ENCODE measurements at places on chromosomes 11 and 22.

DNA sequence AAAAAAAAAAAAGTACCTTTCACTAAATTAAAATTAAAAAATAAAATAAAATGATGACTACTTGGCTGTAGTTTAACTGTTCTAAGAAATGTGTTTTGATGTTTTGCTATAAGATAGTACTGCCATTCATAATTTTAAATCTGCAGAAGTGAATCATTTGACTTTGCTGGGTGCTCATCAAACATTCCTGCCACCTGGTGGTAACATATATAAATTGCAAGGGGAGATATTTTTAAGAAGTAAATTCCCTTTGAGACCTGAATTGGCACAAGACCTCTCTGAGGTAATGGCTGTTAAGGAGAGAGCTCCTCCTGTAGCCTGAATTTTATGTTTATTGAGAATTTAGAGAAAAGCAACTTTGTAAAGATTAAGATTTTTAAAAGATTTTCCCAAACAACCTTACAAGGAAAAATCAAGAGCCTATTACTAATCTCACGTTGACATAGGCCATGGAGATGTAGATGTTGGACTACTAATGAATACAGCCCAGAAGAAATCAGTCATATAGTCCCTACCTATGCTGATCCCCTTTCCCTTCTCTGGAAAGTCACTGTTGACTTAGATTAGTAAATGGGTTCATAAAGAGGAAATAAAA is 11.9 kb upstream of the NARS2 start:
- peak; percentile 4 for DNase-seq

DNA sequence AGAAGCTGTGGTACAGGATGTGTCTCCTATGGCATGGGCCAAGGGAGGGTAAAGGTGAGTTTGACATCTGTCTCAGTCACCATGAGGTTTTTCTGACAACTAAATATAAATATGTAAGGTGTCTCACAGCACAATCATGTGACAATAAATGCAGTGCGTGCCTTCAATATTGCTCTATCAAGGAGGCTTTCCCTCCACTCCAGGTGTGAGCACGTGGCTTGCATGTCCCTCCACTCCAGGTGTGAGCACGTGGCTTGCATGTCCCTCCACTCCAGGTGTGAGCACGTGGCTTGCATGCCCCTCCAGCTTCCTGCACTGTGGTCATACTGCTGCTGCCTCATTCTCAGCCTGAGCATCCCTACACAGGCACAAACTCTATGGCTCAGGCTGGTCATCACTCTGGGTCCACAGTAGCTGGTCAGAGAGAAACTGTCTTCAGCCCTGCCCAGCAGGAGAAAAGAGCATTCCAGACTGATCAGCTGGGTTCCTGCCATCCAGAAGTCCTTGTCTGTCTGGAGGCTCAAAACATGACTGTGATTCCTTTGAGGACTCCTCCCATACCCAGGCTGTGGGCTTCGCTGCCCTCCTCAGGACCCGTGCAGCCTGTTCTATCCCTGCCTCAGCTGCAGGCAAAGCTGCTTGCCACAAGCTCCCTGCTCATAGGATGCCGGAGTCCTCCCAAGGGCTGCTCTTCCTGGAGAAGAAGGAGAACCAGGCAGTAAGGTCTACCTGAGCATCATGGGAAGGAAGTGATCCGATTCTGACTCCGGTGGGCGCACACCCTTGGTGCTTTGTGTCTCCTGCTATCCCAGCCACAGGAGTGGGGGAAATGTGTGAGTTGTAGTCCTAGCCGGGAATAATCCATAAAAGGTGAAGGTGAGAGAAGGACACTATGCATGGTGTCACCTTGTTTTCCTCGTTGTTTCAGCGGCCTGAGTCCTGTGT is 33.4 kb upstream of the VPREB1 start:
- DNase-seq = no peak

- no peak for DNase-seq
Measured at GRCh38 chr11:19889531-19889930, 176.9 kb downstream of the NAV2 start.

GRCh38 chr22:39515266-39516050 is 4.9 kb upstream of the ATF4 start:
- no peak for DNase-seq

DNA sequence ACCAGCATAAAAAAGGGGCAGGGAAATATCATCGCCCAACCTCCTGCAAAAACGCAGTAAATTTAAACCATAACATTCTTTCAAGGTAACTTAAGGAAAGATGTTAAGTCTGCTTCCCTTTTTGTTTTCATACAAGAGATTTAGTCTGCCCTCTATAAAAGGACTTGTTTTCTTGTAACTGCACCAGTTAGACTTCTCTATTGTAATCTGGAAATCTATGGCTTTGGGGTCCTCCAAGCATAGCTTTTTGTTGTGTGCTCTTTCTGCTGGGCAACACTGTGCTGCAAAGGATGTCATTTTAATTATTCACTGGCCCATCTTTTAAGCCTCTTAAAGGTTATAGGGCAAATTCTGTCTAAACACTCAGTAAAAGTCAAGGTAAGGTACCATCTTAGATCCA is 136.0 kb downstream of the MAML2 start:
- DNase-seq = no peak

GRCh38 chr22:30444632-30445437 is 19.3 kb downstream of the MTFP1 start:
- peak; percentile 36 for DNase-seq

DNA sequence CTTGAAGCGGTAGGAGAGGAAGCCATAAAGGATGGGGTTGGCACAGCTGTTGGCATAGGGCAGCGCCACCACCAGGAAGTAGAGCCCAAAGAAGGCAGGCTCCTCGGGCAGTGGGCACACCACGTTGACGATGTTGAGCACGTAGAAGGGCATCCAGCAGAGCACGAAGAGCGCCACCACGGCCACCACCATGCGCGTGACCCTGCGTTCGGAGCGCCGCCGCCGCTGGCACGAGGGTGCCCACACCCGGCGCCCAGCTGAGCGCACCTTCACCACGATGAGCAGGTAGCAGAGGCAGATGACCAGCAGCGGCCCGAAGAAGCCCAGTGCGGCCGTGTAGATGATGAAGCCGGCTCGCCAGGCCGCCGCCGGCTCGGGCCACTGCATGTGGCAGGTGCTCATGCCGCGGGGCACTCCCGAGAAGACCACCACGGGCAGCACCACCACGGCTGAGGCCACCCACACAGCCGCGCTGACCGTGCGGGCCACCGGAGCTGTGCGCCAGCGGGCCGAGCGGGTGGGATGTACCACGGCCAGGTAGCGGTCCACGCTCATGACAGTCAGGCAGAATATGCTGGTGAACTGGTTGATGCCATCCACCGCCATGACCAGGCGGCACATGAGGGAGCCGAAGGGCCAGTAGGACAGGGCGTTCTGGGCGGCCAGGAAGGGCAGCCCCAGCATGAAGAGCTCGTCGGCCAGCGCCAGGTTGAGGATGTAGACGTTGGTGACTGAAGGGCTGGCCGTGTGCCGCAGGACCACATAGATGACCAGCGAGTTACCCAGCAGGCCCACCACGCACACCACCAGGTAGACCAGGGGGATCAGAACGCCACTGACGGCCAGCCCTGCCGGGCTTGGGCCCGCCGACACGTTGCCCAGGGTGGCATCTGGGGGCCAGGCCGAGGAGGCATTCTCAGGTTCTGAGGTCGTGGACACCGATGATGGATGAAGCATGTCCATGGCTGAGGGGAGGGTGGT is 5.1 kb downstream of the SSTR3 start:
- no peak for DNase-seq

- no peak for DNase-seq
Measured at GRCh38 chr11:126212089-126212660, 593 bp downstream of the FAM118B start.

All from CD4-positive, alpha-beta memory T cell (primary cell).